ENCODE measurements at places on chromosomes 12 and 14. TPM values are rescaled to one million over a fixed set of nuclear protein-coding genes. Genes with fewer than 3 reads are reported as not detected.
A peak's percentile ranks its signal among the peaks of the same experiment; 100 is the strongest.

The ACVR1B gene
- total RNA-seq = 12.0 TPM

DNA sequence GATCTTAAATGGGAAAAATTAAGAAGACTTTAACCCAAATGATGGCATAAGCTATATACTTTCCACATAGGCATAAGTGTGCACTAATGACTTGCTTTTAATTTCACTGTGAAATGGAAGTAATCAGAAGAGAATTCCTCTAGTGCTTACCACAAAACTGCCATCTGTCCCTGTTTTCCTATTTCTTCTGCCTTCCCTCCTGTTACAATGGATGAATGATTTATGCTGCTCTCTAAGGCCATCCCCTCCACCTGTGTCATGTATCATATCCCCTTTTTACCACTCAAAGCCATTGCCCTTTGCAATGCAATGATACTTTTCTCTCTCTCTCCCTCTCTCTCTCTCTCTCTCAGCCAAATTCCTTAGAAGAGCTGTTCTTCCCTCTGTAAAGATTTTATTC lies 109.1 kb downstream of the C12orf50 start:
- no peak for DNase-seq

GRCh38 chr12:5433845-5434646 lies 2.1 kb downstream of the NTF3 start:
- DNase-seq = no peak

GRCh38 chr12:54416687-54417603 lies 2.1 kb downstream of the ITGA5 start:
- DNase-seq = no peak

- DNase-seq = no peak
Observed at GRCh38 chr12:82688035-82688501, 1.4 kb downstream of the TMTC2 start.

The PPP4R4 gene
- total RNA-seq = 2.2 TPM

DNA sequence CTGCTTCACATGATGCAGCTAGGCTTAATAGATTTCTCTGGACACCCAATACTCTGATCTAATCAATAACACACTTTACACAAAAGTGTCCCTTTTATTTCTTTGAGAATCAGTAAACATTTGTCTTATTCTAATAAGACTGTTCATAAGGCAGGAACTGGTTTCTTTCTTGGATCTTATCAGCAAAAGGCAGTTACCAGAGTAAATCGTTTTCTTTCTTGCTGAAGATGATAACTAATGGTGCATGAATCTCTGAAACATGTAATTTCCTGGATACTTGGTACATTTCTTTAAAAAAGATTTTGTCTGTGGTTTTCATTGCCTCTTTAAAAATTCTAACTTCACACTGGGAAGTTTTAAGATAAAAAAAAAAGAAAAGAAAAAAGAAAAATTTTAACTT lies 39.6 kb downstream of the WIF1 start:
- DNase-seq = no peak

- DNase-seq = no peak
Observed at GRCh38 chr12:91883811-91884210, 261.8 kb downstream of the BTG1 start.

- DNase-seq = no peak
Observed at GRCh38 chr12:1073652-1074051, 82.6 kb downstream of the ERC1 start.

DNA sequence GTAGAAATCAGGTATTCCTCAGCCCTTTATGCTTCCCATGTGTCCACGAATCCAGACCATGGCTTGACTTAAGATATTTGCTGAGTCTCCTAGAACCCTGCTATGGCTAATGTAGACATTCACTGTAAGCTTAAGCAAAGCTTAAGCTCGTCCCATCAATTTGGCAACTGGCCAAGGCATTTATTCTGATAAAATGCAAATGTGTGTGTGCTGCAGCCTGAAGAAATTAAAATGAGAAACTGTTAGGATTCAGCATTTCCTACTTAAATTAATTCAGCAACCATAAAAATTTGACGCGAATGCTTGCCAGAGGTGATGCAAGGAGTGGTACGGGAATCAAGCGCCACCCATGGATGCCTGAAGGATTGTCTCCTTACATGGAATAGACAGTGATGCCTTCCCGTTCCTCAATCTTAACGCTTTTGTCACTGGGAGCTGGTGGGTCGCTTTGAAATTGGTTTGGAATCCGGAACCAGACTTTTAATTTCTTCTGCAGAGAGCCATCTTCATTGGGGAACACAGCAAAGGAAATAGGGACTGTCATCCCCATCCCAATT lies 13.2 kb downstream of the HEBP1 start:
- DNase-seq = no peak

DNA sequence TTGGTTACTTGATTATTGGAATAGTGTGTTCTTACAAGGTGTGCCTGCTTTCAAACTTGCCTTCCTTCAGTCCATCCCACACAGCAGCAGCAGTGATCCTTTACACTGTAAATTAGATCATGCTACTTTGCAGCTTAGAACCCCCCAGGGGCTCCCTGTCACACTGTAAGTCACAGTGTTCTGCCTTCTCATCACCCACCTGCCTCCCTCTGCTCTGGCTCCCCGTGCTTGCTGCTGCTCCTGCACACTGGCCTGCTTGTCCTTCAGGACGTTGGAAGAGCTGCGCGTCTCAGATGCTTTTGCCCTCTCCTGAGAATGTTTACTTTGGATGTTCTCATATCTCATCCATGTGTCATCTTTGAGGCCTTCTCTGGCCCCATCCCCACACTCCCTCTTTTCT lies 27.3 kb downstream of the ZC3H14 start:
- no peak for DNase-seq

- no peak for DNase-seq
Observed at GRCh38 chr12:56661979-56662638, 16.3 kb upstream of the ATP5F1B start.

- DNase-seq = no peak
Observed at GRCh38 chr14:91516663-91517388, 6.7 kb upstream of the PPP4R3A start.

DNA sequence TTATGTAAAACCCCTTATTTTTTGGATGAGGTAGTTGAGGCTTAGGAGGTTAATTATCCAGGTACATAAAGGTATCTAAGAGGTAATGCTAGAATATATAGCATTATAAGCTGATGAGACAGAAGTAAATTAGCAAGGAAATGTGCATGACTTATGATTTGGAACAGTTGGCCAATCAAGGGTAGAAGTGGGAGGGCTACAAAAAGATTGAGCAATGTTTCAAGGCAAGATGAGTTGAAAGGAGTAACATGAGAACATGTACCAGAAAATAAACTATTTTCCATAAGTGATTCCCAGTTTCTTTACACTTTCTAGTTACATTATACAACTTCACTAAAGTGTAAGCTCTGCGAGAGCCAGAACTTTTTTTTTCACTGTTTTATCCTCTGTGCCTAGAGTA lies 290.9 kb downstream of the LRIG3 start:
- no peak for DNase-seq

GRCh38 chr12:108117163-108117849 lies 11.8 kb upstream of the WSCD2 start:
- no peak for DNase-seq

DNA sequence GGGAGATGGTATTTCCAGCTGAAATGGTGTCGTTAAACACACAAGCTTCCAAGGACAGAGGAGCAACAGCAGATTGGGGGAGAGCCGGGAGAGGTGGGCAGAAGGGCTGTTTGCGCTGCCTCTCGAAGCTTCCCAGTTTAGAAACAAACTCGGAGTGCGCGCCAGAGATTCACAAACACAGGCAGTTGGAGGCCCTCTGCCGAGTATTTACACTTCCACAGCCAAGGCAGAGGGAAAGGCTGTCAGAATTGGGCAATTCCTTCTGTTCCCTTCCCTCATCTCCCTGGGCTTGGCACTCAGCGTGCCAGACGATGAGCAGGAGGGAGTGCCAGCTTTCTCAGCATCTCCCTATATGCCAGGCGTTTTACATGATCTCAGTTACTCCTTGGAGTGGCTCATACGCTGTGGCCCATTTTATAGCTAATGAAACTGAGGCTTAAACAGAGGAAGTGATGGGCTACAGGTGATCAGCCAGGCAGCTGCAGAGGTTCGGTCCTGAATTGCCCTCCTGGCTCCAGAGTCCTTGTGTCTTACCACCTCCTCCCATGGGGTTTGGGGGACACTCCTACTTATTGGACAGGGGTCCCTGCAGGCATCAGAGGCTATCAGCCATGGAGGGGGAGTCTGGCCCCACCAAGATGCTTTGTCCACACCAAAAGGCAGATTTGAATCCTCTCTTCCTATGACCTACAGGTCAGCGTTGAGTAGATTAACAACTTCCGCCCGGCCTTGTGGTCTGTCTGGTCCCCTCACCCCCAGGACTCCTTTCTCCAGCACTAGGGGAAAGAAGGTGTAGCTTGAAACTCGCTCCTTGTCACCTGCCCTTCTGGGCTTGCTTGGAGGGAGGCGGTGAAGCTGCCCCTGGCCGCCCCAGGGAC lies 3.1 kb downstream of the FAM222A start:
- no peak for DNase-seq

GRCh38 chr12:25155022-25155576 lies 39.9 kb downstream of the DNAI7 start:
- no peak for DNase-seq

The PLA2G1B gene
- total RNA-seq = not detected

DNA sequence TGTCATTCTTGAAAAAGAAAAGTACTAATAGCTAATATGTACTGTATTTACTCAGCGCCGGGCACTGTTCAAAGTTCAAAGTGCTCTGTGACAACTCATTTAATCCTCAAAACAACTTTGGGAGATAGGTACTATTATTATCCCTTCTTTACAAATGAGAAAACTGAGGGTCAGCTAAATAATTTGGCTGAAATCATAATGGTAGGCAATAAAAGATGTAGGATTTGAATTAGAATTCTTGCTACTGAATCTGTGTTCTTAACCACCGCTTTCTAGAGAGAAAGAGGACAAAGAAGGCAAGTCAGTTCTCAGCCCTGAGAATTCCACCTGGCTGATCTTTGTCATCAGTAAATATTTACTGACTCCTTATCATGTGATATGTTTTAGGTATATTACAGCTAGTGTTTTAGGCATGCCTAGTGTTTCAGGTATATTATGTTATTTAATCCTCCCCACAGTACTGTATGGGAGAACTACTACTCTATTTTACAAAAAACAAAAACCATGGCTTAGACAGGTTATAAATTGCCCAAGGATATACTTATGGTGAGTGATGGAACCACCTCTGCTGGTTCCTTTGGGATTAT lies 205.7 kb upstream of the GZMB start:
- no peak for DNase-seq

DNA sequence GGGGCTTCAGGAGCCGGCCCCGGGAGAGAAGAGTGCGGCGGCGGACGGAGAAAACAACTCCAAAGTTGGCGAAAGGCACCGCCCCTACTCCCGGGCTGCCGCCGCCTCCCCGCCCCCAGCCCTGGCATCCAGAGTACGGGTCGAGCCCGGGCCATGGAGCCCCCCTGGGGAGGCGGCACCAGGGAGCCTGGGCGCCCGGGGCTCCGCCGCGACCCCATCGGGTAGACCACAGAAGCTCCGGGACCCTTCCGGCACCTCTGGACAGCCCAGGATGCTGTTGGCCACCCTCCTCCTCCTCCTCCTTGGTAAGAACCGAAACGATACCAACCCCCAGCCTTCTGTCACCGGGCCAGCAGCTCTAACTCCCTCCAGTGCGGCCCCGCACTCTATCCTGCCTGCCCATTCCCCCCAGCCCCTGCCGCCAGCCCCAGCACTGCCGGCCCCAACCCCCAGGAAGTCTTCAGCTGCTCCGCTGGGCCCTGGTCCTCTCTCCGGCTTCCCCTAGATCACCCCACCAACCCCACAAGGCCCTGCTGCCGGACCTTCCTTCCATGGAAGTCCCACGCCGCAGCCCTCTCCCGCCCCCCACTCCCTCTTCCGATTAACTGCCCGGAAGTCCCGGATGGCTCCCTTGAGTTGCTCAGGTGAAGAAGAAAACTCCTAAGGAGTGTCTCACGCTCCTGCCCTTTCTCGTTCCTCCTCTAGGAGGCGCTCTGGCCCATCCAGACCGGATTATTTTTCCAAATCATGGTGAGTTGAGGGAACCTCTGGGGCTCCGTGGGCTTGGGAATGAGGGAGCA lies 693 bp downstream of the LRP10 start:
- DNase-seq = peak; percentile 63

- no peak for DNase-seq
Observed at GRCh38 chr12:5047094-5047493, 3.4 kb downstream of the KCNA5 start.
